ENCODE measurements at places on chromosomes 3 and 15.

- no peak for DNase-seq
Observed at GRCh38 chr3:126723237-126723636, 19.2 kb downstream of the CHCHD6 start.

GRCh38 chr3:23312866-23313265 is 109.7 kb downstream of the UBE2E2 start:
- no peak for DNase-seq

DNA sequence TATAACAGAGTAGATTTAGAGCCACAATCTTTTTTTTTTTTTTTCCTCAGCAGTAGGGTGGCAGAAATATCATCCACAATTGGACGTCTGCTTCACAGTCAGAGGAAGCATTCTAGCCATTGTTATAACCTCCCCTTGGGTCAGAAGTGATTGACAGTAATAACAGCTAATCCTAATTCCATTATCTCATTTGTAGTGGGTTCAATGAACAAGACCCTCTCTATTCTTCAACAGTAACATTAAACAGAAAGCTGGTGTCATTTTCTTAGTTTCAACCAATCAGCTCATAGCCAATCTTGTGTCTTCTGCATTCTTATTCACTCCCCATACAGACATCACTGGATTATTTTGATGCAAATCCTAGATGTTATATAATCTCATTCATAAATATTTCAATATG is 44.6 kb downstream of the QTRT2 start:
- DNase-seq: no peak

DNA sequence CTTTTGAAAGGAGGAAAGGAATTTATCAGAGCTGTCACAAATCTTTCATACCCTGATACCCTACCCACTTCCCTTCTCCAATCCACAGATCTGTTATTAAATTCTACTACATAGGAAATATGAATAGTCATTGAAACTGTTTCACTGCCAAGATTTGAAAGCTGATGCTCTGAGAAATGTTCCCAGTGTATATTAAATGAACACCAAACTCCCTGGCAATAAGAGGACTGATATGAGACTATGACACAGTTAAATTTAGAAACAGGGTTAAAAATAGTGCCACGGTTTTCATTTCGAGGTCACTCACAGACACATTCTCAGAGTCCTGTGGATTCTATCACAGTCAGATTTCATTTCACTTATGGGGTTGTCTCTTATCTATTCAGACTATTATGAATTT is 27.2 kb upstream of the GBE1 start:
- DNase-seq: no peak

DNA sequence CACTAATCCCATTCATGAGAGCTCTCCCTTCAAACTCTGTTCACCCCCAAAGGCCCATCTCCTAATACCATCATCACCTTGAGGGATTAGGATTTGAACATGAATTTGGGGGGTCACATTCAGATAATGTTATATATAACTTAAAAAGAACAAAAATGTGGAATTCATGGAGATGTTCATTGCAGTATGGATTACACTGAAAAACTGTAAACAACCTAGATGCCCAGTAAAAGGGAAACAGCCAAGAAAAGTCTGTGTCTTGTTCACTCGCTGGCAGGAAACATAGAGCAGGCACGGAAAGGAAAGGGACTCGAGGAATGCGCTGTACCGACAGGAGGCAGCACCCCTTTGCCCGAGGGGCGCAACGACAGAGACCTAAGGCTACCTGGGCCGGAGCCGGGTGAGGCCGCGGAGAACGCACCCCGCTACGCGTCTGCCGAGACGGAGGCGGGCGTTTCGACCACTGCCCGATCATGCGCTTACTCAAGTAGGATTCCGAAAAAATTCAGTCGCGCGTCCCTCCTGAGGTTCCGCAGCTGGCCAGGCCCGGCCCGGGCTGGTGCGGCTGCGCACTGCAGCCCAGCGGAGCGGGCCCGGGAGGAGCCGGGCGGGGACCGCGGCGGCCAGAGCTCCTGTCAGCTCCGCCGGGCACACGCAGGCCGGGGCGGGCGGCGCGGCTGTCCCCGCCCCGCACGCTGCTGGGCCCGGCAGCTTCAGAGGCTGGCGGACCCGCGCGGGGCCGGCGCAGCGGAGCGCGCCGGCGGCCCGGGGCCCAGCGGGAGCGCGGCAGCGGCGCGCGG is 862 bp upstream of the MAN2A2 start:
- DNase-seq: peak; percentile 96

DNA sequence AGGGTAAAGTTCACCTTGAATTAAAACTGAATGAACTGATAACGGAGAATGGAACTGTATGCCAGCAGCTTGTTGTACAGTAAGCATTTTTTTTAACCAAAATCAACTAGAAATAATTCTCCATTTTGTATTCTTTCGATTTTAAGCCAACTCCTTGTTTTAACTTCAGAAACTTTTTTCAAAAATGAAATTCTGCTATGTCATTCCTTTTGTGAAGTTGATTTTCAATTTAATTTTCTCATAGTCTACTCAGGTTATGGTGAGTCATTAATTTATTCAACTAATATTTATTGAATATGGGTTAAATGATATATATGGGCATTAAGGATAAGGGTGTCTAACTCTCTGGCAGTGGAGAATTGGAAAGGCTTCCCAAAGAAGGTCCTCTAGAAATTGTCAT is 53.7 kb downstream of the RASA2 start:
- DNase-seq: no peak
